ENCODE measurements at places on chromosomes 6 and 20.

DNA sequence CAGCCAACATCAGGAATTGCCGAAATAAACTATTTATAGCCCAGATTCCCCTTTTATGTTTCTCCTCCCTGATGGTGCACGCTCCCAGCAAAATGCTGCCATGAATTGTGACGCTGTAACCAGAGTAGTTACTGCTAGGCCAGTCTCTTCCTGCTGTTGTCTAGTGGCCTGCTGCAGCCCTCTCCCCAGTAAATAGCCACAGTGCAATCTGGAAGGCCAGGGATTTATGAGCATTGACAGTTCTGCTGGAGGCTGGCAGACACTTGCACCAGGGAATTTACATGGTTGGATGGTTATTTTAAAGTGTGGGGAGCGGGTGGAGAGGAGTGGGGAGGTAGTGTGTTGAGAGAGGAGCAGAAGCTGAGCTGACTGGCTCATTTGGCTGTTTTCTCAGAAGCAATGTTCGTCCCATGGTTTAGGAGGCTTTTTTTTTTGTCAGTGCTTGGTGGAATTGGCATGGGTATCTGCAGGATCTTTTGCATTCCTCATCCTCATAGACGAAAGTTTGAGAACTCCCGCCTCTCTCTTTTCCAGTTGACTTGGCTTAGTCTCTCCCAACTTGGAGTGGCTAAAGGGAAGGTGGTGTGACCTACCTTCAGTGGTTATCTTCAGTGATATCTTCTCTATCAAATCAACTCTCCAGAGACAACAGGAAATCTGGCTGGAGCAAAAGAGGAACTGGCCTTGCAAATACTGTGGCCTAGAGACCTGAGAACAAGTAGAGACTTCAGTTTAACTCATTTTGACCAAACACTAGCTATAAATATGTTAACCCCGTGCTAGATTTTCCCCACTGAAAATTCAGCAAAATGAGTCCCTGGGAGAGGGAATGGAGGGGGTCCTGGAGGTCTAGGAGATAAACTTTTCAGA, 99.3 kb upstream of the VSTM2L start:
- DNase-seq = no peak

GRCh38 chr20:23099791-23100719, 13.9 kb upstream of the CD93 start:
- no peak for DNase-seq

DNA sequence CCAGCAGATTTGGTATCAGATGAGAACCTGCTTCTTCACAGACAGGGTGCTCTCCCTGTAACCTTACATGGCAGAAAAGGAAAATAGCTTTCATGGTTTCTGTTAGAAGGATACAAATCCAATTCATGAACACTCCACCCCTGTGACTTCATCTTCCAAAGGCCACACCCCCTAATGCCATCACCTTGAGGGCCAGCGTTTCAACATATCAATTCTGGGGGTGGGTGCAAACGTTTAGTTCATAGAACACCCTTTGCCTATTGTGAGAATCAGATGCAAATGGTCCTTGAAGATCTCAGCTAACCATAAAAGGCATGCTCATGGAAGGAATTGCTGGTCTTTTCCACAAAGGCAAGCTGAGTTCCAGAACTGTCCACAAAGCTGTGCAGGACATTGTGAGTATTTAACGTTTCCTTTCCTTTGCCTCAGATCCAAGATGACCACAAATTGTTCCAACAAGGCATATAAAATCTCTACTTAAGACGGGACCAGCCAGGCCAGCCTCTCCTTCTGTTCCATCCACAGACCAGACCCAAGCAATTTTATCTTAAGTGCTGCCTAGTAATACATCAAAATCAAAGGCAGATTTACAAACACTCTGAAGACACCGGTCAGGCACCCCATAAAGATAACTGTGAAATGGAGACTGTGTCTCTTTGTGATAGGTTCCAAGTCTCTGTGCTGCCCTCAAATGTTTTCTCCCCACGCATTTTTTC, 34.7 kb upstream of the SSTR4 start:
- DNase-seq = no peak

DNA sequence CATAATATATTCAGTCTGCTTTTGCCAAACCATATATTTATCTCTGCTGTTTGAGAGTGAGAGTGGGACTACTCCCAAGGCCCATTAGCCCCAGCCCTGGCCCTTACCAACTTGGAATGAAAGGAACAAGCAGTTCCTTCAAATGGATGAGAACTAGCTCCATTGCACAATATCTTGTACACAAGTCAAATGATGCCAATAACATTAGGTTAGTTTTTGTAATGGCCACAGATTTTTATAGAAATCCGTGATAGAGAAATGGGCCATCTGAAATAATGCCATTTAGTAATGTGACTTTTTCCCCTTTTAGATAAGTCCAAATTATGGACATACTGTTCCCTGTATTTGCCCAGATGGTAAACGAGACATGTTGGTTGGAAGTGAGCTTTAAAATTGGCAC, 117.0 kb downstream of the MAP3K7 start:
- DNase-seq = no peak

All from stimulated activated CD4-positive, alpha-beta T cell treated with anti-CD3 and anti-CD28 coated beads, Interleukin-1b, Interleukin-23, amount 100 ng/mL, for 4 hours (primary cell).